Cortex of kidney (tissue), 1 donor: ENCODE measurements at places on chromosomes 1 and 21.

- DNase-seq, result no peak
Observed at GRCh38 chr1:101313356-101313755, 76.5 kb downstream of the S1PR1 start.

DNA sequence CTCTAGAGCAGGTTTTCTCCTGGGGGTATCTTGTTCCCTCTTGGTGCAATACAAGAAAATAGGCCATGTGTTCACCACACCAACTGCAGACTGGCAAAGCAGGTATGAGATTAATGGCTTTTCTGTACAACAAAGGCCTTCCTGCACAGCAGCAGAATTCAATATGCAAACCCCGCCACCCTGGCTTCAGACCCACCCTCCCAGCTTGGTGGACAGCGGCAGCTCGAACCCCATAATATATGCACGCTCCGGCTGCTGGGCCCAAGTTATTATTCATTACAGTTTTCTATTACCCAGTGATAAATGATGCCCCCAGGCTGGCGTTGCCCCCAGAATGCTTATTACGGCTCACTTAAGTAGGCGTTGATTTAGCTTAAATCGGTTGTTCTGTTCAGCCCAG lies 144.2 kb downstream of the RRAGC start:
- no peak for DNase-seq

GRCh38 chr1:29387210-29387609 lies 150.9 kb downstream of the PTPRU start:
- DNase-seq, result no peak

DNA sequence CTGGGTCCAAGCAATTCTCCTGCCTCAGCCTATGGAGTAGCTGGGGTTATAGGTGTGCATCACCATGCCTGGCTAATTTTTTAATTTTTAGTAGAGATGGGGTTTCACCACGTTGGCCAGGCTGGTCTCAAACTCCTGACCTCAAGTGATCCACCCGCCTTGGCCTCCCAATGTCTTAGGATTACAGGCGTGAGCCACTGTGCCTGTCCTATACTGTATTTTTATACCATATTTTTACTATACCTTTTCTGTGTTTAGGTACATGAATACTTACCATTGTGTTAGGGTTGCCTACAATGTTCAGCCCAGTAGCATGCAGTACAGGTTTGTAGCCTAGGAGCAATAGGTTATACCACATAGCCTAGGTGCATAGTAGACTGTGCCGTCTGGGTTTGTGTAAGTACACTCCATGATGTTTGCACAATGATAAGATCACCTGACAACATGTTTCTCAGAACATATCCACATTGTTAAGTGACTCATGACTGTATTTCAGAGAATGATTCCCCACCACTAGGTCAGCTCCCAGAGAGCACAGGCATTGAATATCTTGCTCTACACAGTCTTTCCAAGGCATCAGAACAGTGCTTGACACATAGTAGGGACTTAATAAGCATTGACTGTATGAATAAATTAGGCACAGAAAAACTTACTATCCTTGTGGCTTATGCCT lies 6.0 kb upstream of the CITED4 start:
- DNase-seq, result no peak

DNA sequence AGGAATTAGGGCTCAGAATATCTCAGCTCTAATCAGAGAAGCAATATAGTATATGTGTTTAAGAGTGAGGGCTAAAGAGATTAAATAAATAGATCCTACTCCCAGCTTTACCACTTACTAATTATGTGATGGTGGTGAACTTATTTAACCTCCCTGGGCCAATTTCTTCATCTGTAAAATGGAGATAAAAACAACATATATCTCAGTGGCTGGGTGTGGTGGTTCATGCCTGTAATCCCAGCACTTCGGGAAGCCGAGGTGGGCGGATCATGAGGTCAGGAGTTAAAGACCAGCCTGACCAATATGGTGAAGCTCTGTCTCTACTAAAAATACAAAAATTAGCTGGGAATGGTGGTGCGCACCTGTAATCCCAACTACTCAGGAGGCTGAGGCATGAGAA lies 135.2 kb downstream of the SLC44A5 start:
- DNase-seq, result no peak

GRCh38 chr1:161096530-161096929 lies 1.6 kb upstream of the KLHDC9 start:
- no peak for DNase-seq

DNA sequence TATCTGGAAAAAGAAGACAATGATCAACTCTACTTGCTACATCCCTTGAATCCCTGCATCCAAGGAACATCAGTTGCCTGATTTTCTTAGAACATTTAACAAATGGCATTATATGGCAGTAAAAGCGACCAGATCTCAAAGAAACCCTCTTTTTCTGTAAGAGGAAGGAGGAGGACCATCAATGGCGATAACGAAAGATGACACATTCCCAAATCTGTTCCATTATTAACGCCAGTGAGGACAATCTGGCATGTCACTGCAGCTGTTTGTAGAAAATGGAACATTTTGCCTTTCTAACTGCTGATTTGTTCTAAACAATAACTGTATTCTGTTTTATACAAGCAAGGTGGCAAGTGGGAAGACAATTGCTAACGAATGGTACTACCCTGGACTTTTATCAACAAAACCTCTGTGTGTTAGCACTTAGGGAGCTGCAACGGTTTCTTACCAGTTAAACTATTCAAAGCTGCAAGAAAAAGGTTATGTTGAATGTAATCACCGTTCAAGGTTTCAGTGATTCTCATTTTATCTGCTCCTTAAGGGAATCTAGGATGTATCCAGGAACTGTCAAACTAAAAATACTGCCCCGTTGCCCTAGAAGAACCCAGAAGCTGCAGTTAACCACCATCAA lies 251.9 kb downstream of the SDCCAG8 start:
- DNase-seq, result no peak

DNA sequence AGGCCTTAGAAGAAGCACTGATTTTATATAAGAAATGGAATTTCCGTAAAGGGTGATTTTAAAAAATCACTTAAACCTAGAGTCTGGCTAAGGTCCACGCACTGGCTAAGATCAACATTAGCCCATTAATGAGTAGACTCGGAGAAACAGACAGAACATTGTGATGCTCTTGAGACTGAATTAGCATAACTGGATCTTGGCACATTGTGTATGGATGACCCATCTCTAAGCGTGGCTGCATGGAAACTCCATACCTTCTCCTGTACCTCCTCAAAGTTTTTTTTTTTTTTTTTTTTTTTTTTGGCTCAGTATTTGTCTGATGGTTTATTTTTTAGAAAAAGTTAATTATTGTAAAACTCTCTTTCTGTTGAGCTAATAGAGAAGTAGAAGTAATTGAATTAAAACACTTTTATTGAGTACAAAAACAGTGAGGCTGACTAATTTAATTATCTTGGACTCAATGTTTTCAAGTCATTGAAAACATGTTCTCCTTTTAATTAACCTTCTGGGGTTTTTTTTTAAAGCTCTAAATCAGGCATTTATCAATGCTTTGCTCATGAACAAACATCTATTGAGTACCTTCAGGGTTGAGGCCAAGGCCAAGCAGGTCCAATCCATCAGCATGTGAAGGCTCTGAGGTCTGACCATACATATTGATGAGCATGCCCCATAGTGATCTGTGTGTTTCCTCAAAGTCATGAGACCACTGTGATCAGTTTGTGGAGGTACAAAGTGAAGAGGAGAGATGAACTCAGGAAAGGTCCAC lies 74.0 kb downstream of the TLR5 start:
- DNase-seq, result no peak

DNA sequence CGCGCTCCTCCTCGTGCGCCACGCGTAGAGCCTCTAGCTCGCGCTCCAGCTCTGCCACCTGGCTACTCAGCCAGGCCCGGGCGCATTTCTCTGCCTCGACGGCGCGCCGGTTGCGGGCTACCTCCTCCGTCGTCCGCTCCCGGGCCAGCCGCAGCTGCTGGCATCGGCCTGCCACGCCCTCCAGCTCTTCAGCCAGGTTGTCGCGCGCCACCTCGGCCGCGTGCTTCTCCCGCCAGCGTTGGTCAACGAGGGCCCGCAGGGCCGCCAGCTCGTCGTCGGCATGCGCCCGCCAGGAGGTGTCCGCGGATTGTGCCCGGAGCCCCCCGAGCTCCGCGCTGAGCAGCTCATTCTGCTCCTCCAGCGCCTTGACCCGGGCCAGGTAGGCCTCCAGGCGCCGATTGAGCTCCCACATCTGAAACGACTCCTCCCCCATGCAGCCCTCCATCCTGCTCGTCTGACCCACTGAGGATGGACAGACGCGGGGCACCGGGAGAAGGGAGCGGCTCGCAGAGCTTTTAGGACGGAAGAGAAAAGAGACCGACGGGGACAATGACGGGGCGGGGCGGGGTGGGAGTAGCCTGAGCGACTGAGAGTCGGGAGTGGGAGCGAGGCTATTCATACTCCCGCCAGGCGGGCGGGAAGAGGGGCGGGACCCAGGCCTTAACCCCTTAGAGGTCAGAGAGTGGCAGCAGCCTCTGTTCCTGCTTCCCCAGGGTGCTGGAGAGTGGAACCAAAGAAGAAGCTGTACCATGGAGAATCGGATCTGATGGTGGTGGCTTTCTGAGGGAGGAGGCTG lies at the start of gene NES:
Gene NES (minus strand): TSS at position 588 of the 796 bp plus-strand sequence. CDS start 143 bp downstream, at position 445.
- no peak for DNase-seq

- no peak for DNase-seq
Observed at GRCh38 chr1:109751531-109752260, 10.9 kb upstream of the GSTM3 start.

DNA sequence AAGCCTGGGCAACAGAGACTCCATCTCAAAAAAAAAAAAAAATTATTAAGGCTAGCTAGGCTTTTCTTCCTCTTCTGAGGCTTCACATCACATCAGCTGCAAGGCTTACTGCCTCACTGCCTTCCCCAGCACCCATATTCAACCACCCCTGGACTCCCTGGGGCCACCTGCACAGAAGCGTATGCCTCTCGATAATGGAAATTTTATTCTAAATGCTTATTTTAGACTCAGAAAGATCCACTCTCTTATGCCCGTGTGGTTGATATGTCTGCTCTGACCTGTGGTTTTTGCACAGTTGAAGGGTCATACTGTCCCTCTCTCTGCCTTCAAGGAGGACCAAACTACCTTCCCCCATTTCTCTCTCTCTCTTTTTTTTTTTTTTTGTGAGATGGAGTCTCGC lies 1.5 kb upstream of the FCRLA start:
- DNase-seq, result no peak

- no peak for DNase-seq
Observed at GRCh38 chr1:223704921-223705878, 7.1 kb upstream of the CAPN2 start.

GRCh38 chr1:246785494-246786111 lies 61.4 kb downstream of the SCCPDH start:
- DNase-seq, result no peak

DNA sequence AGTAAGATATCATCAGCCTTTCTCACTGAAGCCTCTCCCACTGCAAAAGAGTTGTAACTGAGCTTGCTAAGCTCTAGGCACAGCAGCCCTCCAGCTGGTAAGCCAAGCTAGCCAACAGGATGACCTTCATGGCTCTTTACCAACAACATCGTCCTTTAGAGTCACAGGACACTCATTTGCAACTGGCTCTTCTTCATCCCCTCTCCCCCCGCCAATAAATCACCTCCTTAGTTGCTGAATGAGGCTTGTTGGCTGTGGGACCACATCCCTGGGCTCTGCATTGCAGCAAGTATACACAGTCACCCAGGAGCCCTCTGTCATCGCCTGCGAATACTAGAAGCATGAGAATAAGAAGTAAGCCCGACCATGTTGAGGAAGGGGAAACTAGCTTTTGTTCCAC lies 16.0 kb upstream of the ZNF697 start:
- DNase-seq, result no peak

GRCh38 chr1:247209396-247209795 lies 37.6 kb upstream of the ZNF124 start:
- DNase-seq, result no peak

DNA sequence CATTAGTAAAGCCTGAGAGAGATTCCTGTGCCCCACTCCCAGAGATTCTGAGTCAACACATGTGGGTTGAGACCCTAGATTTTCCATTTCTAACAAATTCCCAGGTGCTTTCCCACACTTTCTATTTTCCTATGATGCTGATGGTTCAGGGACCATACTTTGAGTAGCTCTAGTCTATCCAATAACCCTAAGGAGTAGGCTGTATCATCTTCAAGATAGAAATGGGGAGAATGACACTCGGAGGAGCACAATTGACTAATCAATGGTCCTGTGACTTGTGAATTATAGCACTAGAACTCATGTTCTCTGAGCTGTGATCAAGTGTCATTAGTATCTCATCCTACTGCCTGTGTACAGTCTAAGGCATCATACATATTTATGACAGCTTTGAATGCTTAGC lies 232.9 kb upstream of the B3GALT2 start:
- DNase-seq, result no peak
